ENCODE measurements at places on chromosomes 13 and 19.

- DNase-seq = no peak
Observed at GRCh38 chr19:34430738-34431625, 2.8 kb downstream of the UBA2 start.

DNA sequence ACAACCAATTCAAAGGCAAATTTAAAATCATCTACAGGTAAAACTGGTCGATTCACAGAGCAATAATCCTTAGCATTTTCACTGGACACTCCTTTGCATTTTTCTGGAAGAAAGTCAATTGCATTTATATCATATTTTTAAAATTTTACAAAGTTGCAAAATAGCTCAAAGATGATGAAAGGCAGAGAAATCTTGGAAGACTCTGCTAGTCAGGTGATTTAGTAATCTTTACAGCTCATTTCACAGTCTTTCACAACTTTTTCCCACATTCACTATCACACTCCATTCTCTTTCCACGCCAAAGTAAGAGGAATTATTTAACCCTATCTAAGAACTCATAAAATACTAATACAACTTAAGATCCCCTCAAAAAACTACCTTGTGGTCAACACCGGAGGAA lies 1063.8 kb downstream of the EFNB2 start:
- DNase-seq = no peak

DNA sequence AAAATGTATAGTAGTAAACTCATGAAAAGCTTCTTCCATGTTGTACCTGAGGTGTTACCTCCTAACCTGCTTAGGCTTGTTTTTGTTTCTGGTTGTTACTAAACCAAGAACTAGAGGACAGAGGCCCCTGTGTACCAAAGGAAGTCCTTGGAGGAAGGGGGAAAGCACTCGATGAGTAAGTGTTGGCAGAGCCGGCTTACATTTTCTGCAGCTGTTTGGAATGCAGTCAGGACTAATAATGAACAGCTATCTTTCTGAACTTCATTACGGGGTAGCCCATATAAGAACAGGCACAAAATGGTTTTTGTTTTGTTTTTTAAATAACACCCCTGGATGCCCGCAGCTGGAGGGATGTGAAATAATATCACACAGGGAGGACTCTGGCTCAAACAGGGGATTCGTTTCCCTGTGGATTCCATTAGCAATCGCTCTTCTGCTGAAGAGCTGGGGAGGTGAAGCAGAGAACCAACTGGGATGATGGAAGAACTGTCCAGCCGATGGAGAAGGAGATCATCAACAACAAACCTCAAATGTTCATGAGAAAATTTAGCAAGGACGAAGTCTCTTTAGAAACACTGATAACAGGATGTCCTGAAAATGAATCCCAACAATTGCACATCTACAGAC lies 214.2 kb upstream of the MAB21L1 start:
- no peak for DNase-seq

DNA sequence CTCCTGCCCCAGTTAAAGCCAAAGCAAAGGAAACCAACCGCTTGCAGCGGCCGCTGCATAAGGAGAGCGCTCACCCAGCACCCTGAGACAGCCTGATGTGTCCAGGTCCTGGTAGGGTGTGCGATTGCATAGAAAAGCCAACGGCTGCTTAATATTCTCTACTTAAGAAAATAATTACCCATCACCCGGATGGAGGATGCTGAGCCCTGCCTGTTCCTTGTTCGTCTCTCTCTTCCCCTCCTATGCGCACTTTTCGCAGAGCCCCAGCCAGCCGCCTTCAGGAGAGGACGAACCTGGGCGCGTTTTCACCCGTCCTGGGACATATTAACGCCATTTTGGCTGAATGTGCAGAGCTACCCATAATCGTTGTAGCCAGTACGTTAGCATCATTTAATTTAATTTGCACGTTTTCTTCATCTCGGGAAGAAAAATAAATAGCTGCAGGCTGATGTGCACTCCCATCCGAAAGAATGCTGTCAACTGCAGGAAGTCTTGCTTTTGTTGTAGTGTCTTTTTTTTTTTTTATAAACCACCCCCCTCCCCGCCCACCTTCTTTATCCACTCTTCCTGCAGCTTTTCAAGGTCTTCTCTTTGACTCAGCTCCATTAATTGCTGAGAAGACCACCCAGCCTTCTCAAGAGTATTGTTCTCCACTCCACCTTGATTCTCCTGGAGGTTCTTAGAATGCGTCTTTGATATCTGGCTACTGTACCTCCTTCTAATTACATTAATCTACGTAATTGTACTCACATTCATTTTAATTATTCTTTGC lies 214.5 kb downstream of the TEX29 start:
- no peak for DNase-seq

DNA sequence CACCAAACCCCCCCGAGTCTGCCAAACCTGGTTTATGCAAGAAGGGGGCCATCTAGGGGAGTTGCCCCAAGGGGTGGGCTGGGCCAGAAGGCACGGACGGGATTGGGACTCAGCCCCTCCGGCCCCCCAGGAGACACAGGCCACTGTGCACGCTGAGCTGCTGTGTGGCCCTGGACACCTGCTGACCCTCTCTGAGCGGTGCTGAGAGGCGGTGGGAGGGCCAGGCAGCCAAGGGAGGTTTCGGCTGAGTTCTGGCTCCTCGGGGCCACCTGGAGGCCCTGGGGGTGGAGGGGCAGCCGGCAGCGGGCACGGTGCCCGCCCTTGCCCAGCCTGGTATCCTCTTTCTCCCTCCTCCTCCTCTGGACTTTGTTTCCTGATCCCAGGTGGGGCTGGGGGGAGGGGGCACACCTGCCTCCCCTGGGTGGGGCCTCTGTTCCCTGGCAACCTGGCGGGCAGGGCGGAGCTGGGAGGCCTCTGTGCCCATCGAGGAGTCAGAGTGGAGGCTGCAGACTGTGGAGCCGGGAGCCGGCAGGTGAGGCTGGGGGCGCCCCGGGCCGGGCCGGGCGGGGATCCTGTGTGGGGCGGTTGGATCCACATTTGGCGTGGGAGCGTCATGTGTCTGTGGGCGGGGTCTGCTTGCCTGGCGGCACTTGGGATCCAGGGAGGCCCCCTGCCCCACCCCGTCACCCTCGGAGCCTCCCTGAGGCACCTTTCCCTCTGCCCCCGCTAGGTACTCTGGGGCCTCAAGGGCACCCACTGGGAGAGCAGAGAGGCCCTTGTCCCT lies at the start of gene MISP:
MISP (plus strand) TSS at position 473 of the 784 bp plus-strand sequence. CDS start 5,835 bp downstream, outside the sequence.
- no peak for DNase-seq

- DNase-seq = no peak
Observed at GRCh38 chr13:113759525-113760137, 605 bp downstream of the TMEM255B start.

GRCh38 chr19:23800868-23801267 lies 42.2 kb upstream of the ZNF681 start:
- DNase-seq = no peak

- DNase-seq = no peak
Observed at GRCh38 chr13:113406321-113407102, 42.6 kb upstream of the GRTP1 start.

GRCh38 chr19:20863176-20863575 lies 59.9 kb upstream of the ZNF85 start:
- no peak for DNase-seq

- DNase-seq = no peak
Observed at GRCh38 chr13:114062341-114062740, 70.1 kb downstream of the RASA3 start.

All from activated CD8-positive, alpha-beta memory T cell treated with anti-CD3 and anti-CD28 coated beads for 4 hours (primary cell).